ENCODE measurements at places on chromosomes 4 and X.

GRCh38 chrX:25131055-25131454 lies 115.3 kb upstream of the ARX start:
- DNase-seq: no peak

- DNase-seq: no peak
These were observed 43.6 kb downstream of the CD99L2 start for GRCh38 chrX:150854856-150855255.

- DNase-seq: no peak
These were observed 150.5 kb downstream of the TBCK start for GRCh38 chr4:106165351-106166010.

GRCh38 chr4:7124689-7125442 lies 57.0 kb upstream of the GRPEL1 start:
- peak; percentile 41 for DNase-seq

DNA sequence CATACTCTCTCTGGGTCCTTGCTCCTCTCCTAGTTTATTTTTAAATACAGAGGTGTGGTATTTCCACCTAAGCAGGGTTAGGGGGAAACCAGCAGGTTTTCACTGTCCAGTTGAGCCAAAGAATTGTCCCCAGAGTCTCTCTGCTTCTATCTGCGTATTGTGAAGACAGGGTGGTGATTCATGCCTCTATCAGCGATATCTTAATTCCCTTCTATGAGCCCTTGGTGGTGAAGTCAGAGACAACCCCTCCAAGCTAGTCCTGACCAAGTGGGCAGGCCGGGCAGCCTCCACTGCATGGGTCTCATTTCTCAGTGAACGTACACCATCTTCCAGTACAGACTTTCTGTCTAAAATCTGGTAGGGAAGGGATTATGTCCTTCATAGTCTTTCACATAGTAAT lies 100.5 kb upstream of the GPR34 start:
- DNase-seq: no peak

DNA sequence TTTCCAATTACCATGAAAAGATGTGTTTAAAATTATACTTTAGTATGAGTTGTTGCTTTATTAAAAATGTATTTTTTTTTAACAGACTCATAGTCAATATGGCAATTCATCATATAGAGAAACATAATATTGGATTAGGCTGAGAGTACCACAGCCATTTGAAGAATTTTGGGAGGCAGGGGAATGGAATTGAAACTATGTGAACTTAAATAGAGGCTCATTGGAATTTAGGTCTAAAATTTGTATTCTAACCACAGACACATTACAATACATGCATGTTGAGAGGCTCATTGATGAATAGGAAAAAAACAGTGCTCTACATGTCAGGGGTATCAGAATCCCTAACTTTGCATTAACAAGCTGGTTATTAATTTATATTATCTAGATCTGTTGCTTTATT lies 269.6 kb downstream of the DKK2 start:
- DNase-seq: no peak

DNA sequence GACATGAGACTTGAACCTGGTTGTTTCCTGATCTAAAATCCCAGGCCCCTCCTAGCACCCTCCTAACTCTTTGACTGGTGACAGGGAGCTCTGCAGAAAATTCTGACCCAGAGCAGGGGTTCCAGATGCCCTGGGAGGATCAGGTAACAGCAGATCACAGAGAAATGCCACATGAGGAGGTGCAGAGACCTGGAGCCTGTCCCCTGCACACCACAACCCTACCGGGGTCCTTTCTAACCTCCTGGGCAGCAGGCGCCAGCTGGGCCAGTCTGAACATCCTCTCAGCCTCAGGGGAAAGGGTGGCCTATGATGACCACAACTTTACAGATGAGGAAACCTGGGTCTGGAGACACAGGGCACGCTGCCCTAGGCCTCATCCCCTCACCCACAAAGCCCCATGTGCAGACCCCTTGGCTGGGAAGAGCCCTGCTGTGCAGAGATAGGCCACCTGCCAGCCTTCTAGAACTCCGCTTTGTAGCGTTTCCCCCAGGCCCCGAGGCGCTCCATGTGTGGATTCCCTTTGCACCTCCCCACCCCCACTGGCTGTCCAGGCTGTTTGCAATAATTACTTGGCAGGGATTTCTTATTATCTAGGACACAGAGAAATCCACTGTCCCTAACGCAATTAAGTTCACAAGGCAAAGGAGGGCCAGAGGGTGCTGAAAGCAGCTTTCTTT lies 36.5 kb downstream of the WDR1 start:
- no peak for DNase-seq

DNA sequence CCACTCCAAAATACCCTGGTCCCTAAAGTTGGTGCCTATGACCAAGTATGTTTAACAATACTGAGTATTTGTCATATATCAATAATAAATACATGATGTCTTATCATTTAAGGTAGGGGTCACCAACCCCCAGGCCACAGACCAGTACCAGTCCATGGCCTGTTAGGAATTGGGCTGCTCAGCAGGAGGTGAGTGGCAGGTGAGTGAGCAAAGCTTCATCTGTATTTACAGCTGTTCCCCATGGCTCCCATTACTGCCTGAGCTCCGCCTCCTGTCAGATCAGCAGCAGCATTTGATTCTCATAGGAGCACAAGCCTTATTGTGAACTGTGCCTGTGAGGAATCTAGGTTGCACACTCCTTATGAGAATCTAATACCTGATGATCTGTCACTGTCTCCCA lies 126.2 kb downstream of the HNRNPD start:
- no peak for DNase-seq

GRCh38 chrX:148067285-148067684 lies 86.1 kb downstream of the FMR1NB start:
- no peak for DNase-seq

DNA sequence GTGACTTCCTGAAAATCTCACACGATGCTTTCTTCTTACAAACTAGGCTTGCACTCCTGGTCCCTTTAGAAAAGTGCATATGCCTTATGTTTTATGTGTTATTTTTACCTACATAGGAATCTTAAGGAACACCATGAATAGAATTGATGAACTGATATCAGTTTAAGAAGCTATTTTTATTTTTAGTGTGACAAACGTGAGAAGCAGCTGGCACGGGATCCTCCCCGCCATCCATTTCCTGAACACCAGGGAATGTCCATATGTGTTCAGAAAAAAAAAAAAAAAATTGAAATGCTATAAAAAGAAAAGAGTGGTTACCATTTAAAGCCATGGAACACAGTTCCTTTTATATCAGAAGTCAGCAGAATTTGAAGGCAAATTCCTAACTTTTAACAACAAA lies 1096.1 kb upstream of the PRKX start:
- DNase-seq: no peak

- peak; percentile 6 for DNase-seq
These were observed 173.8 kb upstream of the RPL34 start for GRCh38 chr4:108446556-108446955.

Measured in nephron progenitor cell (in vitro differentiated cells).